ENCODE measurements at places on chromosomes 3 and 15.

- no peak for DNase-seq
These were observed 810.0 kb upstream of the NR2F2 start for GRCh38 chr15:95520511-95520910.

DNA sequence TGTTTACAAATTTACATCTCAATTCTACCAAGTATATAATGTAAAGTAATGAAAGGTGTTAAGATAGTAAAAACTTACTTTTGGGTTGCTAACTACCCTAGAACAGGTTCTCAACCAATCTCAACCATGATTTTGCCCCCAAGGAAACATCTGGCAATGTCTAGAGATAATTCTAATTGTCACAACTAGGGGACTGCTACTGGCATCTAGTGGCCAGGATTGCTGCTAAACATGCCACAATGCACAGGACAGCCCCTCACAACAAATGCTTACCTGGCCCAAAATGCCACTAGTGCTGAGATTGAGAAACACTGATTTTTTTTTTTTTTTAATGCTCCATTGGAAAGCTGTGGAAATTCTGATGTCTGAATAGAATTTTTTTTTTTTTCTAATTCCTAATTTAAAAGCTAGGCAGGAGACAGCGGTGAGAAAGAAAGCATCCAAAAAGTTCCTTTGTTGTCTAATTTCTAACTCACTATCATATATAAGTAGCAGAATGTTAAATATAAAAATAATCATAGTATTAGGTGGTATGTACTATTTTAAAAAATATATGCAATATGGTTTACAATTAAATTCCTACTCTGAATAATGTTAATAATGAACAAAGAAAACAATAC lies 81.5 kb downstream of the TJP1 start:
- no peak for DNase-seq

DNA sequence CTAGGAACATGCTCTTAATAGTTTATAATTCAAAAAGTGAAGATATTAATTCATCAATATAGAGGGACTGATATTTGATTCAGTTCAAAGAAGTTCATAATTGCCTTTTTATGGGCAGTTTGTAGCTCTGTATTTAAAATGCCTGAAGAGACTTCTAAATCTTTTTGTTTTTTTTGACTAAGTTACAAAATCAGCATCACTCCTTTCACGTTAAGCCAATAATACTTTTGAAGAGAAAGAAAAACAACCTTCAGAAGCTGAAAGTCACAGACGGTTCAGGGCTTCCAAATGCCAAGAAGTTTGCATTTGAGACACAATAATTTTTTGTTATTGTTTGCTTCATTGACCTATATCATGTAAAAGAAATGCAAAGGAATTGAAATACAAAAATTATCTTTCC lies 394.6 kb upstream of the NR2F2 start:
- DNase-seq = no peak

DNA sequence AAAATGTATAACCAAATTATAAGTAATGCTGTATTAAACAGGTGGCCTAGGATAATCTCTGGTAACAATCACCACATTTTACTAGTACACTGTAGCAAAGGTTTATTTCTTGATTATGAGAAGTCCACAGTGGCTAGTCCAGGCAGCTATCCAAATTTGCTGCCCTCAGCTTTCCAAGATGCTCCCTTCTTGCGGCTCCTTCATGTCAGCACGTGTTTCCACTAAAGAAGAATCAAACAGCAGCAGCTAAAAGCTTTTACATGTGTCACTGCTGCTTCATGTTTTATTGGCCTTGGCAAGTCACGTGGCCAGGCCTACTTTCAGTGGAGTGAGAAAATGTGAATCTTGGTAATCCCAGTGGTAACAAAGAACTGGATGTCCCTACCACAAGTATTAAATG lies 5.6 kb upstream of the RBMS3 start:
- DNase-seq = no peak

- DNase-seq = no peak
These were observed 798.3 kb downstream of the ROBO1 start for GRCh38 chr3:78969483-78969882.

DNA sequence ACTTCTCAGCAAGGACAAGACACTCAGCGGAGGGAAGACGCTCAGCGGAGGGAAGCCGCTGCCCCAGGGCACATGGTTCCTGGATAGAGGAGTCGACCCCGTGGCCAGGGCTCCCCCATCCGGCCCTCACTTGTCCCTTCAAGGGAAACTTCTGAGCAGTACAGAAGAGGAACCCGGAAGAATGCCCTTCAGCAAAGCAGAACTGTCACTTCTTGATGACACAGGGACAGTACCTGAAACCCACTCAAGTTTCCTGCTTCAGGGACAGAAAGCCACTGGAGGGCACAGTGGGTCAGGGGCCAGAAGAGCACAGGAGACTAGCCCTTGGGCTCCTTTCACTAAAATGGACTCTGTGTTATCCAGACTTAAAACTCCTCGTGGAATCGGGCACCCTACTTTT lies 97.8 kb upstream of the RPL32 start:
- no peak for DNase-seq

Measured in activated CD4-positive, alpha-beta T cell treated with anti-CD3 and anti-CD28 coated beads, Interleukin-2, amount 10 ng/mL, durations not matched to agents 7 days and 5 days (primary cell).